Activated T-helper 1 cell treated with anti-CD3 and anti-CD28 coated beads, Interleukin-12 subunit alpha, Interleukin-12 subunit beta, Interleukin-2, Interleukin-4 antibody, amounts not matched to agents 30 ng/mL and 10 ng/mL and 1 ng/mL, durations not matched to agents 14 hours and 24 hours and 36 hours (primary cell): ENCODE measurements at places on chromosomes 6 and 20. TPM values are rescaled to one million over a fixed set of nuclear protein-coding genes. Genes with fewer than 3 reads are reported as not detected.

The OR2H1 gene
- not detected in 2 replicates for total RNA-seq

DNA sequence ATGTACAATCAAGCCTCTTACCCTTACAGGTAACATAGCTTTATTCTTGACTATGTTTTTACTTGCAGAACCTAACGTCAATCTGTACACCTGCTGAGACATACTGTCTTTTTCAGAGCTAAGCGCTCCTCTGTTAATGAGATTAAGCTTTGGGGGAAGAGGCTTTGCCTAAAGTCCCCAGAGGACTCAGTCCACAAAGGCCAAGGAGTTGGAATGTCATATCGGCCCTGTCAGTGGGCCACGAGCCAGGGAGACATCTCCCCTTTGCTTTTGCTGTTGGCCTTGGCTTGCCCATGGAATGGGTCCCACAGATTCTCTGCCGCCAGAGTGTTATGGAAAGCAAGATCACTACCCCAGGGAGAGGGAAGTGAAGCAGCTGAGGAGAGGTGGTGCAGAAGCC is 64.1 kb upstream of the SOX4 start:
- DNase-seq = no peak
- H3K4me3 ChIP-seq = no peak overlapping the region
- H3K27me3 ChIP-seq = peaks cover 4% of the 10 kb centered on the region

DNA sequence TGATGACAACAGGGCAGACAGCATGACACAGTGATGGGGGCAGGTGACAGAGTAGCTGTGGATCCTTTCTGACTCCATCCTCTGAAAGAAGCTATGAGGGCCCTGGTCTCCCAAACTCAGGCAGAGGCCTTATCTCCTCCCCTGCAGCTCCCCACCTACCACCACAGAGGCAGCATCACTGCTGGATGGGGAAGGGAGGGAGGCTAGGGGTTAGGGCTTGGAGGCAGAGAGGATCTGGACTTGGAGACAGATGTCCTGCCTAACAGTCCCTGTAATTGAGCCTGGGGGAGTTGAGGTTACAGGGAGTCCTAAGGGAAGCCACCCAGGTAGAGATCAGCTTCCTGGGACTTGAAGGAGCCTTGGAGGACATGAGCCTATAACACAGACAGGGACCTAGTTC is 37.9 kb downstream of the FAM110A start:
- DNase-seq = no peak
- no peak overlapping the region for H3K4me3 ChIP-seq
- H3K27me3 ChIP-seq = peaks cover 4% of the 10 kb centered on the region
- no peaks in the 10 kb centered on the region for H3K36me3 ChIP-seq

GRCh38 chr6:24537082-24537699 is 42.4 kb downstream of the ALDH5A1 start:
- H3K4me3 ChIP-seq = no peak overlapping the region
- DNase-seq = no peak
- no peak overlapping the region for H3K27ac ChIP-seq
- no peaks in the 10 kb centered on the region for H3K4me1 ChIP-seq
- H3K36me3 ChIP-seq = no peaks in the 10 kb centered on the region

GRCh38 chr20:6665621-6666355 is 101.7 kb upstream of the BMP2 start:
- no peak overlapping the region for H3K27ac ChIP-seq
- DNase-seq = no peak
- no peaks in the 10 kb centered on the region for H3K27me3 ChIP-seq
- no peaks in the 10 kb centered on the region for H3K36me3 ChIP-seq
- H3K4me3 ChIP-seq = no peak overlapping the region
- H3K4me1 ChIP-seq = no peaks in the 10 kb centered on the region

DNA sequence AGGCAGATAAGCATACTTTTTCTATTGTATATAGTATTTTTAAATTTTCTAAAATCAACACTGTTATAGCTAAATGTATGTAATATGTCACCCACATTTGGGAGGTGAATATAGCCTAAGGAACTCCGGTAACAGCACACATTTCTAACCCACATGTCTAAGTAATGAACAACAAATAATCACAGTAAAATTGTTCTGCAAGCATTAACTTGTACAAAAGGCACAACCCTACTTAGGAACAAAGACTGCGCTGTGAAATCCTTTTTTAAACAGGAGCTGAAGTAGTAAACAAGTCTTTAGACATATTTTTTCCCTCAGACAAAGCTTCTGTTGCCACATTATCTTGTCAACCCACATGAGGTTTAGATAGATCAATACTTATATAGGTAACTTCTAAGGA is 872.4 kb upstream of the SLC35B3 start:
- H3K36me3 ChIP-seq = no peaks in the 10 kb centered on the region
- H3K27ac ChIP-seq = no peak overlapping the region
- H3K4me1 ChIP-seq = no peaks in the 10 kb centered on the region
- no peak for DNase-seq
- no peak overlapping the region for H3K4me3 ChIP-seq

DNA sequence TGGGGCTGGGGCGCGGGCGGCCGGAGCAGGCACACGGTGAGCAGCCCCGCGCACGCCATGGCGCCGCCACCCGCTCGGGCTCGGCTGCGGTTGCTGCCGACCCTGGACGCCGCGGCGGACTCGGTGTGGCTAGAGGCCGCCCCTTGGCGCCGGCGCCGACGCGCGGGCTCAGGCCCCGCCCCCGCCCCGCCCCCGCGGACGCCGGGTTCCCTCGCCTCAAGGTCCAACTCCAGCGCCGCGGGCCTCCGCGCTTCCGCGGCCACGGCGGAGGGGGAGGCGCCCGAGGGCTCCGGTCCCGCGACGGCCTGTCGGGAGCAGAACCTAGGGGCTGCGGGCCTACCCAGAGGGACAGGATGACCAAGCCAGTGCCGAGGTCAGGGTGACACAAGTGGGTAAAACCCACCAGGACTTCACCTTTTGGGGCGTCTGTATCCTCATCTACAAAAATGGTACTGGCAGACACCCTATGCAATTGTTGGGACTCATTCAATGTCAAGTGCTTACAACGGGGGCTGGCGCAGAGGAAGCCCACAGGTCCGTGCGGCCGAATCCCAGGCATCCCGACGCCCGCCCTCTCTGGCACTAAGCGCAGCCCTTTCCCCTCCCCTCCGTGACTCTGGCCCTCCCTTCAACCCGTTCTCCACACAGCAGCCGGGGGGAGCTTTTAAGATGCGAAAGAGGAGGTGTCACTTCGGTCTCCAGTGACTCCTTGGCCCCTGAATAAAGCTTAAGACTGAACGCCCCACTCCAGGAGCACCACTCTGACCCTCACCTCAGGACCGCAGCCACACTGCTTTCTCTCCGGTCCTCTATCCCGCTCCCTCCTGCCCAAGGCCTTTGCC is at the start of gene NECAB3:
TSS of gene NECAB3 (minus strand) at position 135 of the 842 bp plus-strand sequence. CDS start at position 59, 76 bp downstream.
- DNase-seq = peak; percentile 73
- peaks cover 24% of the 10 kb centered on the region for H3K36me3 ChIP-seq
- no peaks in the 10 kb centered on the region for H3K27me3 ChIP-seq
- H3K4me3 ChIP-seq = peak within 1 kb of the TSS; percentile 91
- peaks cover 54% of the 10 kb centered on the region for H3K4me1 ChIP-seq
- peak within 1 kb of the TSS; percentile 87 for H3K27ac ChIP-seq

GRCh38 chr20:7285918-7286556 is 518.6 kb downstream of the BMP2 start:
- no peak overlapping the region for H3K4me3 ChIP-seq
- H3K27ac ChIP-seq = no peak overlapping the region
- H3K36me3 ChIP-seq = no peaks in the 10 kb centered on the region
- H3K27me3 ChIP-seq = no peaks in the 10 kb centered on the region
- H3K4me1 ChIP-seq = no peaks in the 10 kb centered on the region
- DNase-seq = peak; percentile 4

DNA sequence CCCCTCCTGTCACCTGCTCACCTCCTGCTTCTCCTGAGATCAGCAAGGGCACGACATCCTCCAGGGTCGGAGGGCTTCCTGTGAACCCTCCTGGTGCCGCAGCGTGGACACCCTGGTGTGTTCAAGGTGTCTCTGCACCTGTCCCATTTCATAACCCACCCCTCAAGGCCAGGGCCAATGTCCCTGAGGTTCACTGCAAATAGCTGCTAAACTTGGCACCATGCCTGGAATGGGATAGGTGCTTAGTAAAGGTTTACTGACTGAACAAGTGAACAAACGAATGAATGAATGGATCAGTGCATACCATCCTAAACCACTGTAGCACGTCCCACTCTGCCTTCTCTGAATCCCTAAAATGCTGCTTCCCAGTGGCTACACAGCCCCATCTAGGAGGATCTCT is 35.0 kb downstream of the SIRPA start:
- no peak overlapping the region for H3K27ac ChIP-seq
- H3K27me3 ChIP-seq = peaks cover 3% of the 10 kb centered on the region
- no peak for DNase-seq
- no peaks in the 10 kb centered on the region for H3K4me1 ChIP-seq

GRCh38 chr6:104095661-104096416 is 763.9 kb downstream of the HACE1 start:
- no peaks in the 10 kb centered on the region for H3K27me3 ChIP-seq
- H3K4me3 ChIP-seq = no peak overlapping the region
- H3K27ac ChIP-seq = no peak overlapping the region
- DNase-seq = no peak
